ENCODE measurements at places on chromosomes 2 and 18. TPM values are rescaled to one million over a fixed set of nuclear protein-coding genes. Genes with fewer than 3 reads are reported as not detected.

Gene CRYBA2
- not detected for polyA plus RNA-seq

Gene PDE1A
- polyA plus RNA-seq, result not detected

Gene PTPRM
- 3.2 TPM for polyA plus RNA-seq

Gene ITGB1BP1
- polyA plus RNA-seq, result 212 TPM

Gene ZCCHC2
- 4.2 TPM for polyA plus RNA-seq

Gene STRN
- polyA plus RNA-seq, result 11.0 TPM

DNA sequence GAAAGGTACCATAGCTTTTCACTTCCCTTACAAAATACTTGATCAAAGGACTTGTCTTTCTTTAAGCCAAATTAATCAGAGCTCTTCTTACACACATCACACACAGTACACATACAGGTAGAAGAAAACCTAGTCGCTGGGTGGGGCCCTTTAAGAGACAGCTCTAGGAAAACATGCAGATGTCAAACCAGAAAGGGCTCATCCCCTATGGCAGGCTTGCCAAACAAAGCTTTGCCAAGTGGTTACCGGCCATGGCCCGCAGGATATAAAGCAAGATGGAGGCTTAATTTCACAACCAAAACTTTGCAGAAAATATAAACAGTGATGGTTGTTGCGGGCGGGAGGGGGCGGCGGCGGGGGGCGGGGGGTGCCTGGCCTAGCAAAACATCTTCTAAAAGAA, 2156.0 kb upstream of the PIK3C3 start:
- DNase-seq, result no peak

- DNase-seq, result no peak
Observed at GRCh38 chr2:108278631-108279030, 10.1 kb upstream of the SULT1C2 start.

- no peak for DNase-seq
Observed at GRCh38 chr18:21636769-21637168, 24.7 kb downstream of the SNRPD1 start.

DNA sequence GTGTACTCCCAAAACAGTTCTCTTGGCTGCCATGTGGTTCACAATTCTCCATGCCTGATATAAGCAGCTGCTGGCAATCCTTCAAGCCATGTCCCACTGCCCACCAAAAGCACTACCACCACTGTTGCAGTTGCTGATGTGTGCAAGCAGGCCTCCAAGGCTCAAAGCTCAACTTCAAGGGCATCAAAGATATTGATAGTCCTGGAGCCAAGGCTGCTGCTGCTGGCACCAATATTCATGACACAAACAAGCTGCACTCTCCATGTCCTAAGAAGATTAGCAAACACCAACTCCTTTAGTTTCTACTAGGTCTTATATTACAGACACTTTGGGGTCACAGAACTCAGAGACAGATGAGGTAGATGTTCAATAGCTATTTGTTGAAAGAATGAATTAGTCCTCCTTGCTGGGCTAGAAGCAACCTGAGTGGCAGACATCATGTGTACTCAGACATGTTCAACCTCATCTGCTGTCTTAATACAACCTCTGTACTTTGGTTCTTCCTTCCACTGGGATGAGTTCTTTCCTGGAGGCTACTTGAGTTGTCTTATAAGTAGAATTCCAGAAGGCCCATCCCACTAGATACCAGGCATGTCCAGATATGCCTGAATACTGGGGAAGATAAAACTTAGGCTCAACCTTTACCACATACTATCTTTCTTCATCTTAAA, 104.5 kb upstream of the UGP2 start:
- DNase-seq, result no peak

- DNase-seq, result no peak
Observed at GRCh38 chr2:6846967-6847681, 18.6 kb downstream of the CMPK2 start.

- no peak for DNase-seq
Observed at GRCh38 chr2:40658941-40659340, 207.1 kb upstream of the SLC8A1 start.

- no peak for DNase-seq
Observed at GRCh38 chr18:63192885-63193349, 126.7 kb downstream of the BCL2 start.

DNA sequence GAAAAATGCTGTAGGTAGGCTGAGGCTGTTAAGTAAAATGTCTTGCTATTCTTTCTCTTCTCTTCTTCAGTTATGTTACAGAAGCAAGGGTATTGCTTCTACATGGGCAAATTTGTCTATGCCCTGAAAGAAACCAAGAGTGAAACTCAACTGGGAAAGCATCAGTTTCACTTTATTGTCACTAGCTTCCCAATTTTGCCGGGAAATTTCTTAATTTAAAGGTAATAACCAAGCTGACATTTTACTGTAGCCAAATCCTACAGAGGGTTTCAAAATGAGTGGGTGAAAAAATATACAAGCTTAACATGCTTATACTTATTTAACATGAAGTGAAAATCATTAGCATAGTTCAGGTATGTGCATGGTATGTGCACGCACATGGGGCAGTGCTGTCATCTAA, 3.2 kb downstream of the TANK start:
- no peak for DNase-seq

- no peak for DNase-seq
Observed at GRCh38 chr2:98940102-98940501, 4.1 kb upstream of the CRACDL start.

- no peak for DNase-seq
Observed at GRCh38 chr2:96861074-96861473, 3.3 kb upstream of the ANKRD39 start.

- DNase-seq, result peak; percentile 70
Observed at GRCh38 chr2:27390822-27391679, 10.5 kb upstream of the ZNF513 start.

DNA sequence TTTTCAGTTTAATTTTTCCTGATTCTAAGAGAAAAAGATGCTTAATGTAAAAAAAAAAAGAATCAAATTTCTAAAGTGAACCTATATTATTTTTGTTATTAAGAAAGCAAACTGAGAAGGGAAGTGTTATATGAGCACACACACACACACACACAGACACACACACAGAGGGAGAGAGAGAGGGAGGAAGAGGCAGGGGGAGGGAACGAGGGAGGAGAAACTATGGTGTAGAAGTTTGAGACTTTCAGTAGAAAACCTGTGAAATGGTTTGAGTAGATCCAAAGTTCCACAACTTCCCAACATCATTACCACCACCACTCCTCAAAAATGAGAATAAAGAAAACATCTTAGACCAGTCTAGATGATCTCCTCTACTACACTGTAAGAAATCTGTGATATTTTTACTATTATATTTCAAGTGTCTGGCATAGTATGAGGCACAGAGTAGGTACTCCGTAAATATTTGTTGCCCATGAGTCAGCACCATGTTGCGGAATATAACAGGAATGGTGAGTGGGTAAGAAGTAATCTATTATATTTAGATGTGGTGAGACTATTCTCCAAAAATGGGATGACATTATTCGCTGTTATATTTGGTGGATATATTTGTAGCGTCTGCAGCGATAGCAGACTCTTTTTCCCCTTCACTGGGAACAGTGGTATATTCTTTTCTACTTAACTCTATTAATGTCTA, 149.4 kb upstream of the DNMT3A start:
- DNase-seq, result no peak

- DNase-seq, result peak; percentile 78
Observed at GRCh38 chr2:136281281-136282114, 163.5 kb upstream of the CXCR4 start.

DNA sequence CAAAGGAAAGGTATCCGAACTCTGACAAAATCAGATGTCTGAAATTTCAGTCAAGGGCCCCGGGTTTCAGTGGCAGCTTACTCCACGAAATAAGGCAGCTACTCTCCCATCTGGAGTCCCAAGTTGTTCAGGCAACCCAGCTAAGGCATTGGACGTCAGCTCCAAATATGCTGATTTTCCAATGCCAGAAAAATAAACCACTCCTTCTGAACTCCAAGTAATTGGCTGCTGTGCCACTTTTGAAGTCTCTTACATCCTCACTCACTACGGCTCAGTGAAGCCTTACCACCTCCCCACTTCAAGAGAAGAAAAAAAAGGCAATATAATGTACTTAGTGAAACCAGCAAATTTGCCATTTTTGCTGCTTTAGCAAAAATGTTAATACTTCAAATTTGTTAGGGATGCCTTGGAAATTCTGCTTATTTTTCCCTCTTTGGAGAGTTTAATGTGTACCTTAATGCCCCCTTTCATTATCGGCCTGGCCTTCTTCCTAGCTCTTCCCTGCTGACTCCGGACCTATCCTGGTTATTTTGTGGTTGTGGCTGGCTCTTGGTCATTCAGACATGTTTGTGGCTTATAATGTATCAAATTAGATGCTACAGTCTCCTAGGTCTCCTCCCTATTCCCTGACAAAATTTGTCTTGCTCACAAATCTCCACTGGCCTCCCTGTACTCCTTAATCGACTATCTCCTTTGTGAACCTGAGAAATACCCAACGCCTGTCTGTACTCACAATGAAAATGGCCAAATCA, 589.2 kb upstream of the ZEB2 start:
- no peak for DNase-seq

- no peak for DNase-seq
Observed at GRCh38 chr18:61164321-61164720, 168.9 kb upstream of the CDH20 start.

- no peak for DNase-seq
Observed at GRCh38 chr2:123895651-123896050, 129.4 kb upstream of the CNTNAP5 start.

All from immature natural killer cell (primary cell).